ENCODE measurements at places on chromosomes 3 and 15.

DNA sequence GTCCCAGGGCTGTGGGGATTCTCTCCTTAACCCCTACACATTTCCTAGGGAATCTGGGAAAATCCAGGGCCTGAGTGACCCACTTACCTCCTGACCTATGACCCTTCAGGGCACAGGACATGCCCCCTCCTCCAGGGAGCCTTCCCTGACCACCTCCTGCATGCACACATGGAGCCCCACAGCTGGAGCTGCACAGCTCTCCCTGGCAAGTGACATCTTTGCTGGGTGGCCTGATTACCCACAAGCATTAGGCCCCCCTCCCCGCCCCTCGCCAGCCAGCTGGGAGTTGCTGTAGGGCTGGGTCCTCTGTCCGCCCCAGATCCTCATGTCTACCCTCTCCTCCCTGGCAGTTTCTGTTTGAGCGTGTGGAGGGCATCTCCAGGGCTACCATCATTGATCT, 21.4 kb downstream of the HDAC11 start:
- DNase-seq, result no peak

DNA sequence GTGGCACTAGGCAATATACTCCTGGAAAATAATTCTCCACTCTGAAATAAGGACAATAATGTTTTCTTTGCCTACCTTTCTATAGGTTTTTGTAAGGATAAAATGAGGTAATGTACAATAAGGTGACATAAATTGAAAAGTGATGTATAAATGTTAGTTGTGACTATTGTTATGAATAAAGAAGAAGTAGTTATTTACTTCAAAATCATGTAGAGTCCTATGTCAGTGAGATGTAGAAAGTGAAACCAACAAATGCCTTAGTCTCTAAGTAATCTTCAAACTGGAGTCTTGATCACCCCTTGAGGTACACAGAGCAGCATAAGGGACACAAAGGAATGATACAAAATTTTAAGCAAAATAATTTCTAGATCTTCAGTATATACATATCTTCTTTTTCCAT, 60.3 kb upstream of the TP63 start:
- DNase-seq, result no peak

GRCh38 chr15:64774629-64775493, 528 bp downstream of the RBPMS2 start:
- peak; percentile 30 for DNase-seq

DNA sequence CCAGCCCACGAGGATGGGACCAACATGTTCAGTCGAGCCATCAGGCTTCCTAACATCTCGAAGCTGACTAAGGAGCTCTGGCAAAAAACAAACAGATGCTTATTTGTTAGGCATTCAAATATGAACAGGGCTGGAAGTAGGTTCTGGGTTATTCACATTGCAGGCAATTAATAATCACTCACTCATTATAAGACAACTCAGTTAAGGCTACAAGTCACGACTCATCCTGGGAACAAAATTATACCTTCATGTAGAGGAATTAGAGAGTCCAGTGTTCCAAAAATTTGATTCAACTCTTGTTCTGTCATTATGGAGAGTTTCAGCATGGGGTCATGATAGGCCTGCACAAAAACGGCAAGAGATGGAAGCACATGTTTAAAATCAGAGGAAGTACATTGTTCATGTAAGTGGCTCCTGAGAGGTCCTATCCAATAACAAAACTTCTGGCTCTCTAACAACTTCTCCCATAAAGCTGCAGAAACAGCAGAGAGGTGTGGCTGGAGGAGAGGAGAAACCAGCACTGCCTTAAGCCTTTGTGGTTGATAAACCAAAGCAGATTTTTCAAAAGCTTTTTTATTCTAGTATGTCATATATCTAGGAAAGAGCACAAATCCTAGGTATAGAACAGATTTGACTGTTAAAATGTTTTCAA, 50.6 kb downstream of the ARHGEF3 start:
- DNase-seq, result no peak

DNA sequence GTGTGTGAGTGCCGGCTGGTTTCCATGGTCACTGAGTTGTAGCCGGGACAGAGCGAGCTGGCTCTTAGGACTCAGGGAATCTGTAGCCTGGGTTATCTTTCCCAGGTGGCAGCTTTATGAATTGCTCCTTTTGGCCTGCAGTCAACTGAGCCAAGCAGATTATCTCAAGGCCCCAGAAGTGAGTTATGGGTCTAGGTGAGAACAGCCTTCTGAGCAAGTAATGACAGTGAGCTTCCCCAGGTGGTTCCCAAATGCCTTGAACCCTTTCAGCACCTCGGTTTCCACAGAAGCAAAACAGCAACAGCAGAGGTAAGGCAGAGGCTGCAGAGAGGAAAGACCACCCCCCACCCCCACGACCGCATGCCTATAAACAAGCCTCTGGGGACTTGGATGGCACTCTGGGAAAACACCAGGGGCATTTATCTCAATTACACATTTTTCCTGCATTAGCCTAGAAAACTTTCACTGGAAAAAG, 56.7 kb upstream of the DGKG start:
- no peak for DNase-seq

DNA sequence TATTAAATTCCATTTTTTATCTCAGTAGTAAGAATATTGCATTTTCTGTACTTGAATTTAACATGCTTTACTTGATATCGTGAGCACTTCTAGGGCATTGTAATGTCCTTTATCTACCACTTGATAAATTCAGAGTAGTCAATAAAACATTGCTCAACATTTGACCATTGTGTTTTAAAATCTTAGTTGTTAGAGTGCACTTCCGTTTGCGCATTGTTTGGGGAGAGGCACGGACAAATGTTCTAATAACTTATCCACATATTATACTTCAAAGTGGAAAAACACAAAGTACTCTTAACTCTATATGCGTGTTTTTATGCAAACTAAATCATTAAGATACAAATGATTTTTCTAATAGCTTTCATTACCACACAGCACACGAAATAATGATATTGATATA, 419 bp downstream of the FAM227B start:
- no peak for DNase-seq

All from mesothelial cell of epicardium (in vitro differentiated cells).